ENCODE measurements at places on chromosomes 2 and 18.

DNA sequence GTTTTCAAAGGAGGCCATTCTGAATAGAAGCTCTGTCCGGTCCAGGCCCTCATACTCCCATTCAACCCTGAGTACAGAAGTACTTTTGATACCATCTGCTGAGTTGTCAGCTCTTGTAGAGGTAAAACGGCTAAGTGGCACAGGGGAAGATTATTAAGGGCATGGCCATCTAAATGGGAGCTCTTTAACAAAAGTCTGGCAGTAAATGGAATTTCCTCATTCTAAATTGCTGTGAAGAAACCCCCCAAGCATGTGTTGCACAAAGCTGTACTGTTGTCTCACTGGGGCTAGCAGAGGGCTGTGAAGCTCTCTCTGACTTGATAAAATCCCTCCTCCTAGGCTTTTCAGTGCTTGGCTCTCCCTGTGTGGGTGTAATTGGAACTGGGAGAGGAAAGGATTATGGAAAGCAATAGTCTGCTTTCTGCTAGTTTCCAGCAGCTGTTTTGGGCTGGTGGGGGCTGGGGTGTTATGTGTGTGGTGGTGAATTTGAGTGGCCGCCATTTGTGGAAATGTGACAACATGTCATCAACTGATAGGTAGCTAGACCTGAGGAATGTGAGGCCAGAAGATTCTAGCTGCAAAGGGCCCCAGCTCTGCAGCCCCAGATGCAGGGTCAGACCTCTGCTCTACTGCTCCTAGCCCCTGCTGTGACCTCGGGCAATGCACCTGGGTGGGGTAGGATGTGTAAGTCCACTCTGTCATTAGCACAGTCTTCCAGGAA is 65.1 kb downstream of the MAP4K4 start:
- DNase-seq = no peak

DNA sequence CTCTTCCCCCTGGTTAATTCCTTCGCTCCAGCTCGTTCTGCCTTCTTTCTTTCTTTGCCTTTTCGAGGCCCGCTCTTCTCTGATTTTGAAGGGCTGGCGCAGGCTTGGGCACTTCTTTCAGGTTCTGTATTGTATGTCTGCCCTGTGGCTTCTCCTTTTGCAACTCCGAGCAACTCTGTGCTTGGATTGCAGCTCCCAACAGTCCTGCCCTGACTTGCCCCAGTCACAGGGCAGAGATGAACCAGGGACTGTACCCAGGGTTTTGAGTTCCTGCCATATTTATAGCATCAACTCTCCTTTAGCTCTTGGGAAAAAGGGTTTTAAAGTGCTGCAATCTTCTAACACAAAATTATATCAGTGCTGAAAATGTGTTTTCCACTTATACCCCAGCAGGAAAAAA is 31.1 kb upstream of the CD8A start:
- DNase-seq = no peak

GRCh38 chr2:3459185-3460015 is 59.9 kb downstream of the ADI1 start:
- no peak for DNase-seq

- DNase-seq = no peak
Measured at GRCh38 chr2:29281916-29282247, 166.7 kb downstream of the CLIP4 start.

DNA sequence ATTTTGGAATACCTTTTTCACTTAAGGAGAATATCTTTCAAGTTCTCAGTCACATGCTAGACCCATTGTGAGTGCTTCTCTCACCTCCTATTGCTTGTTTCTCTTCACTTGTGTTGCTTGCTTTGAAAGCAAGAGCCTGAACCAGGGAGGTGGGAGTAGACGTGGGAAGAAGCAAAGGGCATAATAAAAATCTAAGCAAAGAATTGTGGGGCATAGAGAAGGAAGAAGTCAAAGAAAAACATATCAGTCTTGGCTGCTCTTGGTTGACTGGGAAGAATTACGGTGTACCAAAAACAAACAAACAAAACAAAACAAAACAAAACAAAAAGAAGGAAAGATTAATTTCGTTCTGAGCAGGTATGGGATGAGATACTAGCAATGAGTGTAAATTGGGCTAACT is 48.9 kb upstream of the ACVR1 start:
- no peak for DNase-seq

- no peak for DNase-seq
Measured at GRCh38 chr18:79698668-79699335, 19.2 kb downstream of the CTDP1 start.

Measured in CD4-positive, alpha-beta T cell treated with Interleukin-10 for 1 hour (primary cell).